ENCODE measurements at places on chromosomes 4 and X. TPM values are rescaled to one million over a fixed set of nuclear protein-coding genes. Genes with fewer than 3 reads are reported as not detected.

The PDE6B gene
- 9.3 TPM for total RNA-seq

The CLDN34 gene
- not detected for total RNA-seq

The TMSB15A gene
- total RNA-seq = 0.33 TPM

DNA sequence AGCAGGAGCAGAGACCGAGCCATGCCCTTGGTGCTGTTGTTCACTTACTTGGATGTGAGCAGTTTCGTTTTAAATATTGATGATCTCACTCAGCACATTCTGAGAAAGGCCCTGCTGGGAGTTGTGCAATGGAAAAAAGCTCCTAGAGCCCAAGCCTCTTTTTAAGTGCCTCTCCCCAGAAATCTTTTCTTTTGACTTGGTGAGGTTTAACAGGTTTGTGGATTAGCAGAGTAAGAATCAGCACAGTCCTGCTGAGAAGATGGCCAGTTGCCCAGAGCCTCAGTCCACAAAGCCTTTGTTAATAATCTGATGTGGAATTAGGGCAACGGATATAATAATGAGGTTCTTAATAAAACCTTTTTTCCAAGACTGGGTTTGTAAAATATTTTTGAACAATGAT, 157.5 kb upstream of the ATP6AP2 start:
- DNase-seq = no peak

DNA sequence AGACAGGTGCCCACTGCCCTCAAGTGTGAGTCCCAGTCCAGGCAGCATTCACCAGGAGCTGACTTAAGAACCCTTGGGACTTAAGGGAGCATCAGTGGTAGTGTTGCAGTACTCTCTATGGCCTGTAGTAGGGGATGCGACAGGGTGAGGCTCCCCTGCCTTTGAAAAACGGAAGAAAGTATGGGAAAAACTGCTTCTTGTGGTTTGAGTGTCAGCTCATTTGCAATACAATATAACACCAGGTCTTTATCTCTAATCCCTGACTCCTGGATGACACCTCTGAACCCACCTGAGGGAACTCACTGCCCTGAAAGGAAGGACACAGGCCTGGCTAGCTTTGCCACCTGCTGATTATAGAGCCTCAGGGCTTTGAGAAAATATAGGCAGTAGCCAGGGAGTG, 176.0 kb downstream of the SMARCA1 start:
- no peak for DNase-seq

The C4orf50 gene
- total RNA-seq = 0.37 TPM

GRCh38 chr4:142404191-142404611, 441.9 kb downstream of the INPP4B start:
- DNase-seq = peak; percentile 22

DNA sequence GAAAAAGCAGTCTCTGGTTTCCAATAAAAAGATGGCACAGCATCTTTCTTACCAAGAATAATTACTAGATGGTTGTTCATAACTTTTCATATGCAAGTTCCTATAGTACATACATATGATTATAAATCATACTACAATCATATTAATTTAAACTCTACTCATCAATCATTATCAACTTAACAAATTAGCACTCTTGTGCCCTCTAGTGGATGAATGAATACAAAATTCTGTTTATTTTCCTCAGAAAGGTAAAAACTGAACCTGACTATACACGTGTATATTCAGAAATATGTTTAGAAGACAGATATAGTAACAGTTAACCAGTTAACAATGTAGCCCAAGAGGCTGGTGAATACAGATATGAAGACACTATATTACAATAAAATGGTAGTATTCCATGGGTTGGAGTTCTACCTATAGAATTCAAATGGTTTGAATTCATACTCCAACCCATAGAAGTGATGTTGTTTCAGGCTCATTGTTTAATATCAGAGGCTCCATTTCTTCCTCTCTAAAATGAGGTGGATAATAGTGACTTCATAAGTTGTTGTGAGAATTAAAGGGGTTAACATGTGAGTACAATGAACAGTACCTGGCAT, 100.0 kb downstream of the ADAMTS3 start:
- DNase-seq = no peak

DNA sequence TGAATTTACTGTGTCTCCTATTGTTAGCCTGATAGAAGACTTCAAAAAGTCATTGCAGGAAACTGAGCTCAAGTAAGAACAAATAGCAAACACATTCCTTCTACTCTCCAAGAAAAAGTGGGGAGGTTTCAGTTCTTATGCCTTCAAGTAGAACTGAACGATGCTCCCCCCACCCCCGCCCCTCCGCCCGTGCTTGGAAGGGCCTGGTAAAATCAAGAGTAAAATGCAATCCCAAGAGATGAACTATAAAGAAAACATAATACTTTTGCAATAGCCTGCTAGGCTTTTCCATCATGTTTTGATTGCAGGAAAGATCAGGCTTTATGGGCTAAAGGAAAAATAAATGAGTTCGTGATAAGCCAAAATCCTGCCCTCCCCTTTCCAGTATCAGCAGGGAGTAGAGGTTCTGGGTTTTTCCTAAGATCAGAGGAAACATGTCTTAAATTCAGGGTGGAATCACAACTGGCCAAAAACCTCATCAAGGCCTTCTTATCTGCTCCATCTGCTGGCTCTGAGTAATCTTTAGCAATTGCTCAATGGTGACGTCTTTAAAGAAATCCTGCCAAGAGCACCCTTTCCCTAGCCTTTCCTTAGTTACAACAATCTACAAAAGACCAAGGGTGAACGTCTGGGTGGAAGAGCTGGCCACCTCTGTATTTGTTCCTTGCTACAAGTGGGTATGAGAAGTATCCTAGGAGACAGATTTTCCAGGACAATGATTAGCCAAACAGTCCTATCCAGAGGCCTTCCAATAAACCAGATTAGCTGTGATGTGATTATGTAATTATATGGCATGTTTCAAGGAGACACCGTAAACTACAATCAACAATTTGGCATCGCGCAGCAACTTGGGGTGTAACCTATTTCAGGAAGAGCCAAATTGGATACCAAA, 66.3 kb upstream of the FAM9C start:
- no peak for DNase-seq

DNA sequence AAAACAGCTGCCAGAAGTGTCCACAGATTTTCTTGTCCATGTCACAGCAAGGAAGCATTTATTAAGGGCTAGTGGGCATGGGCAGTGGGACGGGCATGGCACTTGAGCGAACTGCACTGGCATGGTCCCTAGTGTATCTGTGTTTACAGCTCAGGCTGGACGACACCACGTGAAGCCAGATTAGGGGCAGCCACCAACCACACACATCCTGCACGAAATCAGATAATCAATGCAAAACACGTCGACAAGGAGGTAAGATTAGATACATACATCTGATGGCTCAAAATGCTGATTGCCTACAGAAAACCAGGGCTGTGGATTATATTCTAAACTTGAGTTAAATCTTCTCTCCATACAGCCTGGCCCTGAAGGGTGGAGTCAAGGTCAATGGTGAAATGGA, 103.8 kb upstream of the ATP6AP2 start:
- DNase-seq = no peak

GRCh38 chr4:84401701-84402306, 97.3 kb downstream of the NKX6-1 start:
- no peak for DNase-seq

The MAGEE1 gene
- 3.9 TPM for total RNA-seq

Measured in CD8-positive, alpha-beta memory T cell (primary cell).